ENCODE measurements at places on chromosomes 4 and X.

DNA sequence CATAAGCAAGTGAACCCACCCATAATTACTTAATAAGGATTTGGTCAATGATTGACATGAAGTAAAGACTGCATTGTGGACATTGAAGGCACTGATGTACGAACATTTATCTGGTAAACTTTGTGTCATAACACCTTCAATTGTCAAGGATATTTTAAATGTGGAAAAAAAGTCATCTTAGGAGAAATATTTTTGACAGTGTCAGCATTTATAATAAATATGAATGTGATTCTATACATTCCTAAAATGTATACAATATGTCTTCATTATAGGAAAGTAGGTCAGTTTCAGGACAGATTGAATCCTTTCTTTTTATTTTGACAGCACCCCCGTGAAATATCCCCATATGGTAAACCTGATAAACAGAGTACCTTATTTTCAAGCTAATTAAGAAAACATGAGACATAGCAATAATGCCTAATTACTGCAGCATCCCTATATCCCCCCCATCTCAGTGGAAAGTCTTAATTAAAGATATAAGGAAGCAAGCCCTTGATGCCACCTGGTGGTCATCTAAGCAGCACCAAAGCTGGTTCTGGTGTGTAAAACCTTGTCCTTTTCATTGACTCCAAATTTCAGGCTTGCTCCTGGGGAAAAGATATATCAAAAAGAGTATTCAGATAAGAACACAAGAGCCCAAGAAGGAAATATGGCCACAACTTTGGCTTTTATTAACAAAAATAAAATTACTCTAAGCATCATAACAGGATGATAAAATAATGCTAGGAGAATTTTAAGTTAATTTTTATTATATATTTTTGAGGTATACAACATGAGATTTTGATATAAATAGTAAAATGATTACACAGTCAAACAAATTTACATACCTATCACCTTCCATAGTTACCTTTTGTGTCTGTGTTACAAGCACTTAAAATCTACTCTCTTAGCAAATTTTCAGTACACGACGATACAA is 379.7 kb downstream of the TLL1 start:
- no peak for DNase-seq

GRCh38 chrX:31217084-31217483 is 145.2 kb upstream of the FTHL17 start:
- no peak for DNase-seq

- DNase-seq: peak; percentile 91
Measured at GRCh38 chr4:82739287-82740190, 59.1 kb downstream of the SCD5 start.

- no peak for DNase-seq
Measured at GRCh38 chrX:87961471-87961870, 443.9 kb downstream of the KLHL4 start.

DNA sequence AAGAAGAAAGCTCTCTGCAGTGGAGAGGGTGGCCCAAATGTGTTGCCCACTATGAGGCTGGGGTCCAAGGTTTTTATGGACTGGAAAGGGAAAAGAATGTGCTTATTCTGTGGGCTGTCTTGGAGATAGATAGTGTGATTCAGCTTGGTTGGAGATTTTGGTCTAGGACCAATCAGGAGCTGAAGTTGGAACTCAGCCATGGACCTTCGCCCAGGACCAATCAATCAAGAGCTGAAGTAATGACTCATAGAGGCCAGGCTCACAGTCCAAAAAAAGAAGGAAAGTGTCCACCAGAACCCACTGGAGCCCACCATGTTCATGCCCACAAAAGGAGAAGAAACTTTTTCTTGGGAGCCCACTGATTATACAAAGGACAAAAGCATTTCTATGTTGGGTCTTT is 369.5 kb downstream of the UBE2NL start:
- DNase-seq: no peak

- DNase-seq: no peak
Measured at GRCh38 chrX:109704563-109704962, 28.5 kb downstream of the ACSL4 start.

DNA sequence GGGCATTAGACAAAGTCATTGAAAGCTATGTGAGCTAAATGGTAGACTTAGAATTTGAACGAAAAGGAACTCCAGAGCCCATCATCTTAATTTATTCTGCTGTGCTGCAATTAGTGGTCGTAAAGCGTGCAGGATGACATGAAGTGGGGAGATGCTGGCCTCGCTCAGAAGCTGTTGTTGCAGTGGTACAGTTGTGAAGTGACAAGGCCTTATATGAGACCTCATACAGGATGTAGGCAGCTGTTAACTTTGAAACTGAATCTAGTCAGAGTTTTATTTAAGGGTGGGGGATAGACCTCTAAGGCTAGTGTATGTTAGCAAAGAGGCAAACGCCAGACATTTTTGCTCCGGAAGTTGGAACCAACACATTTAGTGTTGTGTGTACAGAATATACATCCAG is 13.4 kb downstream of the KLF3 start:
- no peak for DNase-seq

GRCh38 chr4:177301126-177301639 is 8.5 kb upstream of the NEIL3 start:
- DNase-seq: no peak

- no peak for DNase-seq
Measured at GRCh38 chr4:1035510-1035909, 24.1 kb downstream of the FGFRL1 start.

DNA sequence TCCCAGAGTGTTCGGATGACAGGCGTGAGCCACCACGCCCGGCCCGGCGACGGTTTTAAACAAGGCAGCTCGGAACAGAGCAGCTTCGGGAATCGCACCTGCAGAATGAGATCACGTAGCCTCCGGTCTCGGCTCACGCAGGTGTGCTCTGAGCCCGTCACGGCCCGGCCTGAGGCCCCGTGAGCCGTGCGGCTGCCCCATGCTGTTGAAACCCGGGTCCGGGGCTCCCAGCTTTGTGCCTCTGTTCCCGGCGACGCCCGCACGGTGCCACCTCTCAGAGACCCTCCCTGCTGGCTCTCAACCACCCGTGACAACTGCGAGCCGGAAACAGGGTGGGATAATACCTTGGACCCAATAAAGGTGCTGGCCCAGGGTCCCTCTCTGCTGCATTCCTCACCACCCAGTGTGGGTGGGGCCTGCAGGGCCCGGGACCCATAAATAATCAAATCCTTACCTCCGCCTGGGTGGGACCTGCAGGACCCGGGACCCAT is 13.4 kb upstream of the PLCXD1 start:
- DNase-seq: no peak

DNA sequence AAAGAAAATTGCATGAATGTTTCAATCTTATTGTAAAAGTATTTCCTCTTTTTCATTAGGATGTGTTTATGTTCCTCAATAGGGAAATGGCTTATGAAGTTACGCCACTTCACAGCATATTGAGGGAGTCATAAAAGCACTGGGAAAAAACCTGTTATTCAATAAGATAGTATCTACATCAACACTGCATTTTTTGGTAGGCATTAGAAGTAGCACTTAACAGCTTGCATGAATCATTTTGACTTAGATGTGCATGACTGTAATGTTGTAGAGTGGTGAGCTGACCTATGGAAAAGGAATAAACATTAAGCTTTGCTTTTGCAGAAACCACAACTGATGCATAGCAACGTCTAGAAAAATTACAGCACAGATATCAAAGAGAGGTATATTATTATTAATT is 111.2 kb upstream of the GRXCR1 start:
- DNase-seq: no peak

DNA sequence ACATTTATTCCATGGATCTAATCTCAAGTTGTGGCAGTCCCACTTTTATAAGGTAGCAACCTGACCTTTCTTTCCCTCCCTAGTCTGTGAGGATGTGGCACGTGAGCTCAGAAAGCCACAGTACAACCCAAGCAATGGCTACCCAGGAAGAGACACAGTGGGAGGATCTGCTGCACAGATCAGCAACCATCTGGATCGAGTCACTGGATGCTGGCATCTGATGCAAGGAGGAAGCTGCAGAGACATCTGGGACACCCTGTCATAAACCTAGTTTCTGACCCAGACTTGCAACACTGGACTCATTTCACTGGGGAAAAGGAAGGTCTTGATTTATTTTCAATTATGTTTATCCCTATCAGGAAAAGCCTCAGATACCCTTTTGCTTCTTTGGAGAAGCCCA is 327.1 kb downstream of the PAPSS1 start:
- no peak for DNase-seq

GRCh38 chrX:15475486-15475885 is 17.6 kb downstream of the PIR start:
- DNase-seq: no peak

DNA sequence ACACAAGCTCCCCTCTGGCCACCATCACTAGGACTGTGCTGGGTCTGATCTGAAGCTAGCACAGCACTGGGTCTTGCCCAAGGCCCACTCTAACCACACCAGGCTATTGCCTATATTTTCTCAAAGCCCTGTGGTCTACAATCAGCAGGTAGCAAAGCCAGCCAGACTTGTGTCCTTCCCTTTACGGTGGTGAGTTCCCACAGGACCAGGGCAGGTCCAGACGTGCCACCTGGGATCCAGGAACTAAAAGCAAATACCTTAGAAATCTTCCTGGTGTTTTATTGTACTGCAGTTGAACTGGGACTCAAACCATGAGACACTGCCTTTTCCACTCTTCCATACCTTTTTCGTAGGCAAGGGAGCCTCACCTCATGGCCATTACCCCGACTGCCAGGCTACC is 9.0 kb upstream of the MAGEC2 start:
- DNase-seq: no peak

GRCh38 chr4:79225360-79225759 is 100.5 kb downstream of the NAA11 start:
- no peak for DNase-seq

DNA sequence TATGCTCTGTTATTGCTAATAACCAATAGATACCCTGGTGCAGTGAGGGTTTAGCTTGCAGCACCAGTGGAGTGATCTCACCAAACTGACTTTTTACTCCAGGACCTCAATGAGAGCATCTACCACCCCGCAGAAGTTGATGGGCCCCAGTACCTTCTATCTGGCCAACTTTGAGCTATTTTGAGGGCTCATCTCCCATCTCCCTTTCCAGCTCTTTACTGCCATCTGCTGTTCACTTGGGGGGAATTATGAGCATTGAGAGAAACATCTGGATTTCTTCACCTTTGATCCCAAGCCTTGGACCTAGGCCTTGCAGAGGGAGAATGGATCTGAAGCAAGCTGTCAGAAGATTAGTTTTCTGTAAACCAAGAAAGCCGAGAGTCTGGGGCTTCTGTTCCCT is 143.6 kb downstream of the TMEM164 start:
- no peak for DNase-seq

DNA sequence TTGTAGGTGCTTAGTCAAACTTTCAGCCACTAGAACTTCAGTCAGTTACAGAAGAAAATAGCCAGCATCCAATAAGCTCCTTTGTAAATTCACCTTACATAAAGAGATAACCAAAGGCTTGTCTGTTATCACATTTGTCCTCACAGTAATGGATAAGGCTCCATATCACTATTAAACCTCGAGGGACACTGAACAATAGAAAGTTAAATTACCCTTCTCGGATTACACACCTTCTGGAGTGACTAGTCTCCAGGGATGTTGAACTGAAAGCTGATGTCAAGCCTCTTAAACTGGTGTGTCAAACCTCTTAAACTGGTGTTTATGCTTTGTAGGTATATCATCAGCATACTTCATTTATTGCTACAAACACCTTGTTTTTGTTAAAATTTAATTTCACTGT is 639.0 kb downstream of the CENPC start:
- DNase-seq: no peak

- DNase-seq: no peak
Measured at GRCh38 chr4:74632634-74633033, 161.7 kb downstream of the BTC start.

GRCh38 chr4:14196131-14196530 is 568.6 kb upstream of the BOD1L1 start:
- peak; percentile 79 for DNase-seq

DNA sequence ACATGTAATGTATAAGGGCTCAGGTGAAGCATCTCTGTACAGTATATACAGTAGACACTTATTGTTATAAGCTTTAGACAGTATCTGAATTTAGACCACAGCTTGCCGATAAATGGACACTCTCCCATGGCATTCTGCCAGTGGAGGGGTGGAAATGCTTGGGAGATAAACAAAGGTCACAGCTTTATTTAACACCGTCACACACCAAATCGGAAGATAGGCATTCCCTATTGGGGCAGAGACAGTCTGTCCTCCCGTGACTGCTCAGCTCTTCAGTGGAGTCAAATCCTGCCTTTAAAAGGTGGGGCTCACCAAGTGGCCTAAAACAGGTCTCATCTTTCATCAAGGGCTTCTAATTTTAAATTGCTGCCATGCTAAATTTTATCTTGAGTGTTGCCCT is 178.8 kb downstream of the CAMK2D start:
- no peak for DNase-seq

DNA sequence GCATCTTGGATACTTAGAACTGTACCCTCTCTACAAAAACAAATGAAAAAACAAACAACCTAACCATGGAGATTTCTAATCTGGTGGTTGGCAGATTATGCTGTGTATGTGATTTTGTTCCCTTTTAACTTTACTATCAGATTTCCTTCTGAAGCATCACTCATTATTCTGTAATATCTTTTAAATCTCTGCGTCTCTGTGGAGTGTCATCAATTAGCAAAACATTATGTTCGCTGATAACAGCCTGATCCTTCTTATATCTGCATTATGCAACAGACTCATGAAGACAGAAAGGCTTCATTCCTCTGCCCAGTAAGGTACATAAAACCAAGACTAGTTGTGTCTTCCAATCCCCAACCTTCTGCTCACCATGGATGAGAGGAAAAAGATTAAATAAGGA is 110.3 kb upstream of the PDE5A start:
- no peak for DNase-seq

DNA sequence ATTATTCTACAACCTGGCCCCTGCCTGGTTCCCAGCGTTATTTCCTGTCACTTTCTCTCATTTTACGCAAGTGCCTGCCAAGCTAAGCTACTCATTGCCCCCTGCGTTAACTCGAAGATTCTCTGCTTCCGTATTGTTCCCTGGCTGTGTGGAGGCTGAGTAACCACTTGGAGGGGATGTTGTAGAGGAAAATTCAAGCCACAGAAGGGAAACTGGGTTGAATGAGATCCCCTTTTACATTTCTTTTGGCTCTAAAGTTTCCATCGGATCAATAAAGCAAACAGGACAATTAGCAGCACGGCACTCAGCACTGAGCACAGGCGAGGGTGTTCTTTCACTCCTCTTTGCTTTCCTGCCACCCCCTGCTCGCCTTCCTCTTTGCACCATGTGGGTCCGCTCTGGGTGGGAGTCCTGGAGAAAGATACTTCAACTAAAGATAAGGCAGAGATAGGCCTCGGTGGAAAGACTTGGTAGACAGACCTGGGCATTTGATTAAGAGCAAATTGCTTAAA is 4.2 kb upstream of the TMSB4X start:
- DNase-seq: peak; percentile 69

- DNase-seq: no peak
Measured at GRCh38 chrX:129034196-129034595, 489.1 kb downstream of the SMARCA1 start.

DNA sequence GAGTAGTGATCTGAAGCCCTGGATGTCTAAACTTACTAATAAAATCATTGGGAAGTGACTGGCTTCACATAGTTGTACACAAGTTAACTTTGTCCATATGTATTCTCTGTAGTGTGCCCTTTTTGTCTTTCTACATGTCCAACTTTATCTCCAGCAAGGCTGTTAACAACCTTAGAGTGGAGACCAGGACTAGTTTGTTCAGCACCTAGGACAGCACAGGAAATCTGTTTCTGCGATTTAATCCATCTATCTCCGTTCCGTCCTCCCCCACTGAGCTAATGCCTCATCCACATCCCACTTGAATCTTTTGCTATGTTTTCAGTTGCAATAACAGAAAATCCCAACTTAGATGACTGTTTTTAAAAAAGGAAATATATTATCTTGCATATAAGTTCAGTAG is 3.4 kb upstream of the ARR3 start:
- no peak for DNase-seq

- DNase-seq: no peak
Measured at GRCh38 chrX:32673193-32673592, 538.2 kb downstream of the DMD start.

Measured in islet precursor cell (in vitro differentiated cells).